Right lung (tissue), 10 donors: ENCODE measurements at places on chromosomes 7 and 10.

DNA sequence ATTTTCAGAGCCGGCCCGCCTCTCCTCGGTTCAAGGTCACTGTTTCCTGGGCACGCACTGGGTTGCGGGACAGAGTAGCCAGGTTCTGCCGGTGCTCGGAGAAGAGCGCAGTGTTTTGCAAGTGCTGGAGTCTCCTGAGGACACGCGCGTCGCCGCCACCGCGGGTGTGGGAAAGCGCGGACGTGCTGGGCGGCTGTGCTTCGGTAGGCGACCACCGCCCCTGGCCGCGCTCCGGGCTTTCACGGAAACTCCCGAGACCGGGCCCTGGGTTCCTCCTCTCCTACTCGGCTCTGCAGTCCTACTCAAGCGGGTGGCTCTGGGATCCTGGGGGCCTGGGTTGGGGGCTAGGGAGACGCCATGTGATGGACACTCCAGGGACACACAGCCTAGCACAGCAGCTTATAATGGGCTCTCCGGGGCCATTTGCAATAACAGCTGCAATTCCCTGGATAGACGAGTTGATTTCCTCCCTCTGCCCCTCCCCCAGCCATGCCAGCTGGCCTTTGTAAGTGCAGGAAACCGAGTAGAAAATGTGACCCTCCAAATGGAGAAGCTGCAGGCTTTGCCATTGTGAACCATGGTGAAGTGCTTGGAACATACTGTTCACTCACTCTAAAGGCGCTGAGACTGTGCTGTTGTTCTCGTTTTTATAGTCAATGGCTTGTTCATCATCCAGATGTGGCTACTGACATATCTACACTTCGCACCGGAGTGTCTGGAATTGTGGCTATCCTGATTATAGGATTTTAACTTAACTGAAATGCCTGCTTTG lies 2.1 kb downstream of the FRAT1 start:
- DNase-seq = peak; percentile 16

DNA sequence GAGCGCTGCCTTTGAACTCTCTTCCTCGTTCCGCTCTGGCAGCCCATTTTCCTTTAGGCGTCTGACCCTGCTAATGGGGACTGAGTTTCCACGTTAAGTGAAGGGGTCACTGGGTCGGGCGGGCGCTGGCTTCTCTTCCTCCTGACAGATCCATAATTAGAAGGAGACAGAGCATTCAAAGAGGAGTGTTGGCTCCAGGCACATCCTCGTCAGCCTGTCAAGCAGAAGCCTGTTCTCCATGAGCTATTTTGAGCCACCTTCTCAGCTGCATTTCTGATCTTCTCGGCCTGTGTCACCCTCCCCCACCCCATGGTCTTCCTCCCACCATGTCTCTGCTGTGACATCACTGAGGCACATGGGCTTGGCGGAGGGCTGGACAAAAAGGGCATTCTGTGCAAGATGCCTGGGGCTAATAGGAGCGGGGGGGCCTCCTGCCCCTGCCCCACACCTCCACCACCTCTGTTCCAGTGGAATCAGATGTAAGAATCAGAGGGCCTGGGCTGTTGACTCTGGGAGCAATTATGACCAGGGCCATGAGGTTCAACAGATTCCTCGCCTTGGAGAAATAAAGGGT lies 248.1 kb downstream of the PLXNA4 start:
- DNase-seq = no peak

- DNase-seq = no peak
Measured at GRCh38 chr7:94431176-94431575, 36.5 kb downstream of the COL1A2 start.

DNA sequence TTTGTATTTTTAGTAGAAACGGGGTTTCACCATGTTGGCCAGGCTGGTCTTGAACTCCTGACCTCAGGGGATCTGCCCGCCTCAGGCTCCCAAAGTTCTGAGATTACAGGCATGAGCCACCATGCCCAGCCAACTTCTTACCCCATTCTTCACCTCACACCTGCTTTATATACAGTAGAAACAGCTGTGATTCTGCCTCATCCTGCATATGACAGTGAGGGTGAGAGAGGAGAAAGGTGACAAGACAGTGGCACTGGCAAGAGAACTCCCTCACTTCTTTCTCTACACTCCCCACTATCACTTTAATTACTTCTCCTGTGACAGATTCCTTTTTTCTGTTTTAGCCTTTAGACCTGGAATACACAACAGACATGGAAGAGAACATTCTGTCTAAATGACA lies 61.8 kb upstream of the CAPZA2 start:
- DNase-seq = no peak

GRCh38 chr7:105298439-105298894 lies 90.3 kb downstream of the SRPK2 start:
- DNase-seq = no peak

DNA sequence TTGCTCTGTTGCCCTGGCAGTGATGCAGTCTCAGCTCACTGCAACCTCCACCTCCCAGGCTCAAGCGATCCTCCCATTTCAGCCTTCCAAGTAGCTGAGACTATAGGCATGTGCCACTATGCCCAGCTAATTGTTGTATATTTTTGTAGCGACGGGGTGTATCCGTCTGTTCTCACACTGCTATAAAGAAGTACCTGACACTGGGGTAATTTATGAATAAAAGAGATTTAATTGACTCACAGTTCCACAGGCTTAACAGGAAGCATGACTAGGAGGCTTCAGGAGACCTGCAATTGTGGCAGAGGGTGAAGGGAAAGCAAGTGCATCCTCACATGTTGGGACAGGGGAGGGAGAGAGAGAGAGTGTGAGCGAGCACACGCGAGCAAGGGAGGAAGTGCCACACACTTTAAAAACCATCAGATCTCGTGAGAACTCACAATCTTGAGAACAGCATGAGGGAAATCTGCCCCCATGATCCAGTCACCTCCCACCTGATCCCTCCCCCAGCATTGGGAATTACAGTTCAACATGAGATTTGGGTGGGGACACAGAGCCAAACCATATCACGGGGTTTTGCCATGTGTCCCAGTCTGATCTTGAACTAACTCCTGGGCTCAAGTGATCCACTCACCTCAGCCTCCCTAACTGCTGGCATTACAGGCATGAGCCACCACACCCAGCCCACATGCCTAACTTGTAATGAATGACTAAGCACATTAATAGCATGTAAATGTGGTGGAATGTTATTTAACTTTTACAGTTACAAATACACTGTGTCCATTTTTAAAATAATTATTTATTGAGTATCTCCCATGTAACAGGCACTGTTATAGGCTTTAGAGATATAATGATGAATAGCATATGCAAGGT lies 65.5 kb downstream of the RALA start:
- no peak for DNase-seq

DNA sequence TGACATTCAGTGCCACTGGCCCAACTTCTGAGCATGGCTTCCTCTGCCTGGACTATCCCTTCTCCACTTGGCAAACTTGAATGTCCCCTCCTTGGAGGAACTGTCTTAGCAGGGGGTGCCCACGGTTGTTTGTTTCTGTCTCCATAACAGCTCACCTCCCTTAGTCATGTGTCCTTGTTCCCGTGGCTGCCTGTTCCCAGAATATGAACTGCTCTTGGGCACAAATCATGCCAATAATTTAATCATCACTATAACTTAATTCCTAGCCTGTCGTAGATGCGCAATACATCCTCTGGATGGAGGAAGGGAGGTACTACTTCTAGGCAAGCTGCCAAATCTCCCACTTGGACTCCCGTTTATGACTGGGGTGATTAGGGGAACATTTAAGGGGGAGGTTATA lies 173.1 kb downstream of the MYOF start:
- DNase-seq = no peak

DNA sequence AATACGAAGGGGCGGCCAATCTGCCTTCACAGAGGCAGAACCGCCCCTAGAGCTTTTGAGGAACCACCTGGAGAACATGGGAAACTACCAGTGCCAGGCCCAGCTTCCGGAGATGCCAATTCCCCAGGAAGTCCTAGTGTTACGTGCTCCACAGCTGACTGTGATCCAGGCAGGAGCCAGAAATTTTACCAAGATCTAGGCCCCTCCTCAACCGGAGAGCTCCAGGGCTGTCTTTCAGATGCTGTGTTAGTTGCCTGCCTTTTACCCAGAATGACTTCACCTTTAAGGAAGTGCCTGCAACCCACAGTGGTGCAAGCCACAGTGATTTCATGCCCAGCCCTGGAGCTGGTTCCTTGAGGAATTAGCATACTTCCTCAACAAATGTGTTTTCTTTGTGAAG lies 62.9 kb downstream of the ELMO1 start:
- DNase-seq = no peak

DNA sequence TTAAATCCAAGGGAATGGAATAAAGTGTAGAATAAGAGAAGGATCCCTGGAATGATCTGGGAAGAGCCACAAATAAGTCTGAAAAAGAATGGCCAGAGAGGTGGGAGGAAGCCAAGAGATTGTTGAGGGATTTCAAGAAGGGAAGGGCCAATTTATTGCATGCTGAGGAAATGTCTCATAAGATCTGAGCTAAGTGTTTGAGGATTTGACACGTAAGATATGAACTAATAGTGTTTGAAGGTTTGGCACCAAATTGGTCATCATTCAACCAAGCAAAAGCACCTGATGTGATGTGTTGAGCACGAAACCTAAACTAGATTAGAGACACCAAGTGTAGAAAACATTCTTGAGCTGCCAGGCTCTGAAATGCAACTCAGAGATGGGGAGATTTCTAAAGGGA lies 97.9 kb downstream of the TSPAN12 start:
- no peak for DNase-seq

- no peak for DNase-seq
Measured at GRCh38 chr7:137682596-137682995, 164.2 kb downstream of the DGKI start.

- no peak for DNase-seq
Measured at GRCh38 chr10:43199088-43199683, 60.9 kb downstream of the CSGALNACT2 start.

DNA sequence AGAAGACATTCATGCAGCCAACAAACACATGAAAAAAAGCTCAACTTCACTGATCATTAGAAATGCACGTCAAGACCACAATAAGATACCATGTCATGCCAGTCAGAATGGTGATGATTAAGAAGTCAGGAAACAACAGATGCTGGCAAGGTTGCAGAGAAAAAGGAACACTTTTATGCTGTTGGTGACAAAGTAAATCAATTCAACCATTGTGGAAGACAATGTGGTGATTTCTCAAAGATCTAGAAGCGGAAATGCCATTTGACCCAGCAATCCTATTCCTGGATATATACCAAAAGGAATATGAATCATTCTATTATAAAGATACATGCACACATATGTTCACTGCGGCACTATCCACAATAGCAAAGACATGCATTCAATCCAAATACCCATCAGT lies 77.6 kb downstream of the C10orf90 start:
- DNase-seq = no peak

- DNase-seq = no peak
Measured at GRCh38 chr10:123516291-123516690, 149.9 kb upstream of the GPR26 start.

- no peak for DNase-seq
Measured at GRCh38 chr10:7146189-7146588, 264.6 kb downstream of the SFMBT2 start.

DNA sequence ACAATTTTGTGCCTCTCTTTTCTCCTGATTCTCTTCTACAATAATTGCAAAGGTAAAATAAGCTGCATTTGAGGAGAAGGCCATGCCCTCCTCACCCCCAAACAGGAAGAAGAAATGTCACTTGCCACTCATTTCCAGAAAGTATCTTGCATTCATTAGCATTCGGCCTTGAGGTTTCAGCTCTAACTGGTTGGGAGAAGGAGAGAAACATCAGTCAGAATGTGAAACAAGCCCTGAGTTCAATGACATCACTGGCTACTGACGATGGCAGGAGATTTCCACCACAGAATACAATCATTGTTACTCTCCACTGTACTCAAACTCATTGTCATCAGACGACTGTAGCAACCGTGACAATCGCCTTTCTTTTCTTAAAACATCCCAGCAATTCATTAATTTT lies 72.8 kb downstream of the PRKCQ start:
- no peak for DNase-seq

- no peak for DNase-seq
Measured at GRCh38 chr7:106620676-106621075, 40.3 kb downstream of the CCDC71L start.

- no peak for DNase-seq
Measured at GRCh38 chr7:22205631-22206030, 151.3 kb downstream of the RAPGEF5 start.
